SK-N-DZ (cell line): ENCODE measurements at places on chromosomes 6 and 20.

GRCh38 chr6:44007818-44008621 lies 119.2 kb downstream of the MRPL14 start:
- DNase-seq, result no peak

DNA sequence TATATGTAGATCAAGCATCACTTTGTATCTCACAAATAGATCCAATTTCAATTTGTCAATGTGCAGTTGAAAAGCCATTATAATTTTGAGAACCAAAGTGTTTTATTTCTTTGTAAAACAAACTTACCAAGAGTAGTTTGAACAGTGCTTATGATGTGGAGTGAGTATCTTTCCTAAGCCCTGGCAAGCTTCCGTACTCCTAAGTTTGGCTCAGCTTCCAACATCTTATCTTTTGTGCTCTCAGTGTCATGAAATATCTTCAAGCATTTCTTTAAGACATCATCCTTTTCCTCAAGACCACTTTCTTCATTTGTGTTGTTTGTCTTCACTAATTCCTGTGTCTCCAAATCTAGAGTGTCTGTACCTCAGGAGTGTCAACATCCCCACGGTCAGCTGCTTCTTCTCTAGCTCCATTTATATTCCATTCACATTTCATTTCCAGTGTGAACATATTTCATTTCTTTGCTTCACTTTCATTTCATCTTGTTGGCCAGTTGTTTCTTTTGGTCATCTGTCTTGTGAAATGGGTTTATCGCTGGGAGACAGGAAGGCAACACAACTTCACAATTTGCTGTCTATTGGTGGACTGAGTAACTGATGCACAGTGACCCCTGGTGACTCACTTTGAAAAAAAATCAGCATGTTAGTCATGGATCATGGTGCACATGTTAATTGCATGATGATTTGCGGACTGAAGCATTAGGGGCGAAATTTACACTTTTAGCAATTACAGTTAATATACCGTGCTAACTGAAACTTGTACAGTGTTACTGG lies 36.9 kb downstream of the SLC24A3 start:
- DNase-seq, result no peak

GRCh38 chr6:14824484-14825275 lies 421.2 kb upstream of the JARID2 start:
- DNase-seq, result no peak

DNA sequence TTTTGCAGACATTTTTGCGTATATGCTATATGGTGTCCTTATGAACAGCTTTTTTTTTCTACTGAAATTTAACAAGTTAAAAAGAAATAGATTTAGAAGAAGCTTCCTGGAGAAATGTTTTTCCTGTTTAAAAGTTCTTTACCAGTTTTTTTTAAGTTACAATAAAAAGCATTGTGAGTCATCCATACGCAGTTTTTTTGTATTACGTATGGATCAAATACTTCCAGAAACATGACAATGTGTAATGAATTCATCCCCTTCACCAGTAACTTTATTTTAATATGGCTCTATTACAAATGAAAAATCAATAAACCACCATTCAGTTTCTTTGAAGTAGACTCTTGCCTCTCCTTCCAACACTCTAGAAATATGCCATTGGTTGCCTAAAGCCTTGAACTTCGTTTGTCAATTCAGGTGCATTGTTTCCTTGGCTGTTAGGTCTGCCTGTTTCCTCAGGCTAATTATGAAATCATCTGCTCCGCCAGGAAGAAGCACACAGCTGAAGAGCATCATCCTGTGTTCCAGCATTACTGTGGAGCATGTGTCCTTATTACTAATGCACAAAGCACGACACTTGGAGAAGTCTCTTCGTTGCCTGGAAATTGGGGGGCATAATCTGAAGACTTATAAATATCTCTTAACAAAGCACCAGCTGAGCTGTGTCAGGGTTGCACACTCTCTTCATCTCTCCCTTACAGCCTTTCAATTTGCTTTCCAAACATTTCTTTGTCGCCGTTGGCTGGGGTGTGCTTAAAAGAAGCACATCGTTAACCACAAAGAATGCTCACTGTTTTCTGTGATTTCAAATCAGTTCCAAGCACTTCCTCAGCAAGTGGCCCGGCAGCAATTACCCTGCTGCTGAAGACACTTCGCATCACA lies 9.6 kb downstream of the MOXD1 start:
- no peak for DNase-seq

- DNase-seq, result no peak
Observed at GRCh38 chr6:154668156-154668555, 65.1 kb upstream of the SCAF8 start.

GRCh38 chr6:64034910-64035655 lies 399.5 kb downstream of the PHF3 start:
- DNase-seq, result peak; percentile 21
